ENCODE measurements at places on chromosomes 5 and 9.

DNA sequence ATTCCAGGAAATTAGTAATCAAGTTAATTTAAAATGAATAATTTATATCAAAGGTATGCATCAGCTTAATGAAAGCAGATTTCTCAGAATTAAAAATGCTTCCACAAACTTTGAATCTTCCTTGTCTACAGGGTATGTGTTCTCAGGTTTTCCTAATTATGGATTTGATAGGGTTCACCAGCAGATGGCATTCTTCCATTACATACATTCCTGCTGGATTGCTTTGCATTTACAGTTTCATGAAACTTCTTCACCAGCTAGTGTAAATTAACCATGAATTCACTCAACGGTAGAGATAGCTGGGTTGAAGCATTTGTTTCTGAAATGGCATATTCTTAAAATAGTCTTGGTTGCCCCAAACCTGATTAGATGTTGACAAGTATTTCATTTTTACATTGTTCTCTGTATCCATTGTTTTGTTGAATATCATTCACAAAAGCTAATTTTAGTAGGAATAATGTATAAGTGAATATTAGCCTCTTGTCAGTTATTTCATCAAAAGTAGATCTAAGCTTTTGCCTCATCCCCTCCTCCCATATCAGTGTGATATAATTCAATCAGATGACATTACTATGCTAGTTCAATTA, 68.7 kb upstream of the WDR41 start:
- no peak for DNase-seq

DNA sequence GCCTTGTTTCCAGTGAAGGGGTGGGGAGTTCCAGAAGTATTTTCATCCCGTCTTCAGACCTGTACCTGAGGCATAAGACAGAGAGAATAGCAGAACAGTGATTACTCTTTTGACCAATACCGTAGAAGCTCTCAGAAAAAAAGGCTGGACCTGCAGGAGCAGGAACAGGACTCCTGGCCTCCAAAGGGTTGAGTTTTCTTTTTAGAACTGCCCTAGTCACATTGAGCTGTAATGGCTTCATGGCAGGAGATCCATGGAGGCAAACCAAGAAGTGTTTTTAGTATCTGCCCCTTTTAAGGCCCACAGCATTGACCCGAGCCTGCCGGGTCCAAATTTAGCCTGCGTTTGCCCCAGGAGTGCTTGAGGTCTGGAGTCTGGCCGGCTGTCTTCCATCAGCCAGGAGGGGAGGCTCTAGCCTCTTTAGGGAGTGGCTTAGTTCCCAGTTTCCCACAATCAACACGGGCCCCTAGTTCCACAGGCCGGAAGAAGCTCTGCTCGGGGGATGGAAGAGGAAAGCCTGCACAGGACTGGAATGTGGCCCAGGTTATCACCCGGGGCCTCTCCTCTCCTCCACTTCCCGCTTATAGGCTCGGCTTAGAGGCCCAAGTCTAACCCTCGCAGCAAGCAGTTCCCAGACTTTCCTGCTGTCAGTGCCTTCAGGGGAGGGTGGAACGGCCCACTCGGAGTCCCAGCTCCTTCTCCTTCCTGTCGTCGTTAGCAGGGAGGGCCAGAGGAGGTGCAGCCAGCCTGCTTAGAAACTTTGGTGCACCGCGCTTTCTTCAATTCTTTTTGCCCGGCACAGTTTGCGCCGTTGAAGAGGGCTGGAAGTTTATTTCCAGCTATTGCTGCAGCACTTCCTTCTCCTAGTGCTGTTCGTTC, 80.7 kb downstream of the C9orf152 start:
- DNase-seq: no peak

- no peak for DNase-seq
Observed at GRCh38 chr5:59268756-59269415, 624.6 kb downstream of the PDE4D start.

DNA sequence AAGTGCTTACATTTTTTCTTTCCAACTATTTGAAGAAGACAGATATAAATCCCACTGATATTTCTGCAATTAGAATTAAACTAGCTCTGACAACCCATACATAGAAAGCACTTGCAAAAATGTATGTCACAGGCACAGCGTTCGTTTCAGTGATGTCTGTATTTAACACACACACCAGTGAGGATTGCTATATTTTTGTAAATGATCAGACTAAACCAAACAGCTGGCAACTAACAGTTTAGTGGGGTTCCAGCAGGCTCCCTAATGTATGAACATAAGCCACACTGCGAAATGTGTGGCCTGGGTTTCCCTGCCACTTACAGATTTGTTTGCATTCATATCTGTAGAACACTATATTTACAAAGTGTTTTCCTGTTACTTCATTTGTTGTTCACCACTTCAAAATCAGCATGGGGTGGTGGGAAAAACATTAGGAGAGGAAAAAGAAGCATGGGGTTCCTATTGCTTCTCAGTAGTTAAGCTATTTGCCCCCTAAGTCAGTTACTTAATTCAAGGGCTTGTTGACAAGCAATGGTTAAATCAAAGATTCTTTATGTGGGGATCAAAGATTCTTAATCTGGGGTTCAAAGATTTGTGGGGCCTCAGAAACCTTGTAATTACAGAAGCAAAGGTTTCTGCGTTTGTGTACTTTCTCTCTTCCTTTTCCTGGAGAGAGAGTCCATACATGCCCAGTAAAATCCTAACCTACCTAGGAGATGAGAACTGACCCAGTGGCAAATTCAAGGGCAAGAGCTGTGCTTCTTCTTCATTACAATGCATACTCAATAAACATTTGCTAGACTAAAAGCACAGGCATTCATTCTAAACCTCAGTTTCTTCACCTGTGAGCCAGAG, 27.1 kb downstream of the ZNF608 start:
- DNase-seq: no peak

DNA sequence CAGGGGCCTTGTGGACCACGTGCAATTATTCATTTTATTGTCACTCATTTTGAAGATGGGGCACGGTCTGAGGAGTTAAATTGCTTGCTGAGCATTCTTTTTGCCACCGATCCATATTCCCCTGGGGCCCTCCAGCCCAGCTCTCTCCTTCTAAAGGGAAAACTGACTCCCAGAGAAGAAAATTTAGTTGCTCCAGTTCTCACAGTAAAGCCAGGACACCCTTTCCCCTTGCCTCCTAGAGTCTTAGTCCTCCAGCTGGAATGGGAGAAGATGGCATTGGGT, 1.0 kb upstream of the PANK3 start:
- DNase-seq: no peak

DNA sequence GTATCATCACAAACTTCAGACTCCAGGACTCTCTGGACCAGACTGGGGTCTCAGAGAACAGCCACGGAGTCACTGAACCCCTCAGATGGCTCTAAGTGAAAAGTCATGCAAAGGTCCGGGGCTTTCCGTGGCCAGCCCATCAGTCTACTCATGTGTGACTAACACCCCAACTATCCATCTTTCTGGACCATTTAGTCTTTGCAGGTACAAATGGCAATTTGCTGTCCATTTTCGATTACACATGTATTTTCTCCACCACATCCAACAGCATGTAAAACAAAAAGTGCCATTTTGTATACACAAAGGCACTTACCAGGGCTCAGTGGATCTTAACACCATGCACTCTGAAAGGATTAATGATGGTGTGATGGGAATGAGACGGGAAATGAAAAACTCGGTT, 387.7 kb downstream of the BNC2 start:
- DNase-seq: no peak

Data from T follicular helper cell (primary cell).